ENCODE measurements at places on chromosomes 5 and 9.
A peak's percentile ranks its signal among the peaks of the same experiment; 100 is the strongest.

DNA sequence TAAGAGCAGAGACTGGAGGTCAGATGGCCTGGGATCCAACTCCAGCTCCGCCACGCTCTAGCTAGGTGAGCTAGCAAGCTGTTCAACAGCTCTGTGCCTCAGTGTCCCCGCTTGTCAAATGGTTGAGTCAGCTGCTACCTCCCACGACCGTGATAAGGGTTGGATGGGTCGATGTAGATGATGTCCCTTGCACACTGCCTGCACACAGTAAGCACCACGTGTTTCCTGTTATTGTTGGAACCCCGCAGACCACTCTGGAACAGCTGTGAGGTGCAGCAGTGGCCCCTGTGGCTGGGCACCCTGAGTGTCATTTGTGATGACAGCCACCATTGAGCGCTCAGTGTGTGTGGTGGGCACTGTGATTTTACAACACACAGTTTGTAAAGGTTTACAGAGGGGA is 54.0 kb upstream of the CTSL start:
- DNase-seq = no peak

- peak; percentile 2 for DNase-seq
Observed at GRCh38 chr9:112299514-112299913, 33.9 kb downstream of the PTBP3 start.

DNA sequence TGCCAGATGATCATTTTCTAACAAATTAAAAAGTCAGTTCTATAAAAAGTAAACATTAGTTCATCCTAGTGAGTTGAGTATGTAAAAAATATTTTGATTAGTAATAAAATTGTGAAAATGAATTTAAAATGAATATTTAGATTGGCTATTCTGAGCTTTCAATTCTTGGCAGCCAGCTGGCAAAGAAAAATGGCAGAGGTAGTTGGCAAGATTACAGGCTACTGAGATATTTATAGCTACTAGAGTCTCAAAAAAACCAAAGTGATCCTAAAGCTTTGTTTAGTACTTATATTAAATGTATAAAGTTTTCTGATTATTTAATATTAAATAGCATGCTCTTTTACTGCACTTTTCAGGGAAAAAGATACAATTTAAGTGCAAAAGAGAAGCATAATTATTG is 25.0 kb downstream of the SGTB start:
- DNase-seq = no peak

GRCh38 chr9:19471737-19472648 is 63.2 kb downstream of the ACER2 start:
- no peak for DNase-seq

- no peak for DNase-seq
Observed at GRCh38 chr5:30561771-30562170, 631.7 kb upstream of the CDH6 start.

DNA sequence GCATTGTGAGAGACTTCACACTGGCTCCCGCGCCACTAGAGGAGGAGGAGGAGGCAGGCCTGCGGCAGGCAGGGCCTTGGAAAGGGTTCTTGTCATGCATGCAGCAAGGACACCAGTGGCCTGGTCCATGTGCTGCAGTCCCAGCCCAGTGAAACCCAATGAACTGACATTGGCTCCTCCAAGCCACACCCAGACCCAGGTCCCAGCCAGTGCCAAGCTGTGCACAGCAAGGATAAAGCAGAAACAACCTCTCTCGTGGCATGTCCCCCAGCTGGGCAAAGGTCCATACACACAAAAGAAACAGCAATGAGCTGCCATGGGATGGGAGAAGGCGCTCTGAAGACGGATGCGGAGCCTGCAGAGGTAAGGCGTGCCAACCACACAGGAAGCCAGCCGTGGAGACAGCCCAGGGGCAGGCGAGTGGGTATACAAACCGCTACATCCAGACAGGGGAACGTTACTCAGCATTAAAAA is 89.2 kb downstream of the SEMA4D start:
- no peak for DNase-seq

- DNase-seq = no peak
Observed at GRCh38 chr5:116576053-116576713, 1.6 kb upstream of the SEMA6A start.

- DNase-seq = no peak
Observed at GRCh38 chr9:93268551-93269314, 84.8 kb downstream of the WNK2 start.

- no peak for DNase-seq
Observed at GRCh38 chr5:65986050-65986451, 59.7 kb downstream of the ERBIN start.

GRCh38 chr9:95874303-95874988 is 1.0 kb upstream of the ERCC6L2 start:
- DNase-seq = no peak

GRCh38 chr9:123131258-123131657 is 97.8 kb downstream of the GPR21 start:
- peak; percentile 54 for DNase-seq

DNA sequence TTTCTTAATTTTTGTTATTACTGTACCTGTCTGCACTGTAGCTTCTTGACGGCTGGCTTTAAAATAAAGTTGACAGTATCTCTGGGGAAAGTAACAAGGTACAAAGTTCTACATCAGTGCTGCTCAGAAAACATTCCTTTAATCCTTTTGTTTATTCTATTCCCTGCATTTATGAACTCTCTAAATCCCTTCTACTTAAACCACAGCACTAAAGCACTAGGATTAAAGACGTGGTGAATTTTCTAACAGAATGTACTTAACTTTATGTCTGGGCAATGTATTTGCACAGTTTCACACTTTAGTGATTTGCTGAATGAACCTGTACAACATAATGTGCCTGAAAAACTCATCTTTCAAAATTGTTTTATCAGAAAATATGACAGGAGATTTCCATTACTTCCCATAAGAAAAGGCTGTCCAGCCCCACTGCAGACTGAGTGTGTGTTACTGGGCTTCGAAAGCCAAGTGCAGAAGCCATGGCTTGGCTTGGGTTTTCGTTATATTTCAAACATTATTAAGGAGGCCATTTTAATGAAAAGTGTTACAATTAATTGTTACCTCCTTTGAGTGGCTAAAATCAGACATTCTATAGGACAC is 43.8 kb downstream of the LHFPL2 start:
- DNase-seq = no peak

DNA sequence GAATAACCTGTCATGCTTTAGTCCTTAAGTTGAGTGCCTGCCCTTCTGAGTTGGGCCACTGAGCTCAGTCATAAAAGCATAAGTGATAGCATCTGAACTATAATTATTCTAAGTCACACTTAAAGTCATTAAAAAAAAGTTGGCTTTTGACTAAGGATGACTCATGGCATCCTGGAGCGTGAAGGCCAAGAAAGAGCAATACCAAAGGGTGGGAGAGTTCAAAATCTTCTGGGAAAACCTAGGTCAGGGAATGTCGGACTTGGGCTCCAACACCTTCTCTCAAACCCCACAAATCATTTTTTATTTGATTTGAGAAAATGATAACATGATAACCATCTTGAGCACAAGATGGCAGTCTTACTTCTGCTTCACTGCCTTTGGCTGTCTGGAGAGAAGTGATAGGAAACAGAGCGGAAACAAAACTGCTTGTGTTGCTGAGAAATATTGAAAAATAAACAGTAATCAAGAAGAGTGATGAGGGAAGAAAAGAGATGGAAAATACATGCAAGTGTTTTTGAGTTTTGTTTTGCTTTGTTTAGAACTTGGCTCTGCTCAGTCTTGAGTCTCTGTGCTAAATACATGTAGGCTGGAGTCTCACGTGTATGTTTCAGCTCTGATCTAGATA is 16.9 kb upstream of the NTRK2 start:
- no peak for DNase-seq

GRCh38 chr9:16063241-16063591 is 510.4 kb downstream of the CCDC171 start:
- no peak for DNase-seq

- DNase-seq = no peak
Observed at GRCh38 chr9:14887149-14887548, 23.1 kb downstream of the FREM1 start.

DNA sequence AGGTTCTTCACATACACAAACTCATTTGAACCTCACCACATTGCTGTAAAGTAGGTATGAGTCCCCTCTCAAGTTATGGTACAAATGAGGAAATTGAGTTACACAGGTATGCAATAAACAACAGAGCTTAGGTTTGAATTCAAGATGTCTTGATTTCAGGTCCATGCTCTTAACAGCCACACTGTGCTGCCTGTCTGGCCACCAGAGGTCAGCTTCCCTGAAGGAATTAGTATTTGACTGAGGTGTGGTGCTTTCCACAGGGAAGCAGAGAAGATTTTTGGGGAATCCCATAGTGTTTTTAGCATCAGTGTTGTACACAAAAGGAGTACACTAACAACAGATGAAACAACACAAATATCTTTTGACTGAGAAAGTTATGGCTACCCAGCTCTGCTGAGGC is 94.4 kb upstream of the ITGA1 start:
- DNase-seq = no peak

GRCh38 chr5:134577796-134578577 is 52.5 kb downstream of the JADE2 start:
- no peak for DNase-seq

GRCh38 chr5:159894149-159894720 is 22.0 kb upstream of the ADRA1B start:
- DNase-seq = no peak

GRCh38 chr5:110251366-110251765 is 475.1 kb downstream of the TMEM232 start:
- no peak for DNase-seq

DNA sequence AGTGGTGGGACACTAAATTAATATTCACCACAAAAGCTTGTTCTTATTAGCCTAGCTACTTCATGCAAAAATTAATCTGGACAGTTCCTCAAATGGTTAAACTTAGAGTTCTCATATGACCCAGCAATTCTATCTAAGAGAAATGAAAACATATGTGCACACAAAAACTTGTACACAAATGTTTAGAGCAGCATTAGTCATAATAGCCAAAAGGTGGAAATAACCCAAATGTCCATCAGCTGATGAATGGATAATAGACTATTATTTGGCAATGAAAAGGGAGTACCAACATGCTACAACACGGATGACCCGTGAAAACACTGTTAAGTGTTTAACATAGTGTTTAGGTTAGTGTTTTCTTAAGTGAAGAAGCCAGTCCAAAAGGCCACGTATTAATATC is 32.8 kb upstream of the TNIP1 start:
- DNase-seq = no peak

GRCh38 chr5:170504616-170505266 is 921 bp downstream of the KCNIP1 start:
- DNase-seq = no peak

DNA sequence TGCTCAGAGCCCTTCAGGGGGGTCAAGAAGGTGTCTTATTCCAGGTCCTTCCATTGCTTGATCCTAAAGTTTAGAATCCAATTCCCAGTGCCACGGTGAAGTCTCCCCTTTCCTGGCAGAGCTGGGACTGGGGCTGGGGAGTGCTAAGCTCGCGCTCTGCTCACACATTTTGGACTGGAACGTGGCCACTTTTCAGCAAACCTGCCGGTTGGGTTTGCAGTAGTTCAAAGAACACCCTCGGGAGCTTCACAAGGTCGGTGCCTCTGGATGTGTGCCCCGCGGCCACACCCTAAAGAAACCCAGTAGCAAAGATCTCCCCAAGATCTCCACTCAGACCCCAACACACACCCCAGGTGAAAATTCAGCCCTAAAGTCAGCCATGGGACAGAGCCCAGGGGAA is at the start of gene C9orf152:
Gene C9orf152 (minus strand): TSS at position 129 of the 400 bp plus-strand sequence. CDS start 580 bp downstream, outside the sequence.
- DNase-seq = no peak

- no peak for DNase-seq
Observed at GRCh38 chr5:1570975-1571374, 47.2 kb upstream of the LPCAT1 start.

DNA sequence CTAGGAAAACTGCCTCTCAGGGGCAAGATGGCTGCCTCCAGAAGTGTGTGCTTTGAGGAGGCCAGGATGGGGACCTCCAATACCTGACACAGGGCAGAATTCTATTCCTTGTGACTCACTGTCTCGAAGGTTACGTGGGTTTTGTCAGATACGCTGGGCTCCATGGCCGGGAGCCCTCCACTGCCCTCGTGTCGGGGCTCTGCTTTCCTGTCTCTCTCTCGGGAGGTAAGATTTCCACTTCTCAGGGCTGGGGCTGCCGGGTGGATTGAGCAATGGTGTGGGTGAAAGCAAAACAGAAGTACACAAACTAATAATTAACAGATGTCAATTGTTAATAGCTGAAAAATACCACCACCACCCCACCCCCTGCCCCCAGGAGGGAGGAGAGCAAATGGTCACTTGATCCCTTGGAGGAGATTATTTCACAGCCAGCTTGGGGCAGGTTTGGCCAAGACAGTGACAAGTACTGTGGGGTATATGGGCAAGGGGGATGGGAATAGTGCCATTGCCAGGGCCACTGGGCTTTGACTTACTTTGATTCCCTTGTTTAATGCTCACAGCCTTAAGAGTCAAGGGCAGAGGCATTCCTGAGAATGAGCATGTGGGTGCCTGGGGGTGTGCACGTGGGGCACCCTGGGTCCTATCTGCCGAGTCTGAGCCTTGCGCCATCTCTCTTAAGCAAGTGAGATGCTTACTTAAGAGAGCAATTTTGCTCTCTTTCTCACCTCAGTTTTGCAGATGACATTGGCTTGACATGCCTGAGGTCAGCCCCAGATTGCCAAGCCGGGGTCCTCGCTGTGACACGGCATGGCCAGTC is 28.8 kb upstream of the DAB2IP start:
- DNase-seq = no peak

DNA sequence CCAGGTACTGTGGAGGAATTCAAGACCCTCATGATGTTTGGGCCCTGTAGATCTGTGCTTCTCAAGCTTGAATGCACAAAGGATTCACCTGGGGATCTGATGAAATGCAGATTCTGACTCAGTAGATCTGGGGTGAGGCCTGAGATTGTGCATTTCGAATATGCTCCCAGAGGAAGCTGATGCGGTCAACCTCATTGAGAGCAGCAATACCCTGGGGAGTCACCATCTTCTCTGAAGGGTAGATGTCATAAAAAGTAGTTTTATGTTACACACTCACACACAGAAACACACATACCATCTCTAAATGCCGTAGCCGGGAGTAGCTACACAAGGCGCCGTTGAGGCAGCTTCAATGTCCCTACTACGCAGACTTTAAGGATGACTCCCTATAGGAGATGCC is 55.8 kb upstream of the CPEB4 start:
- no peak for DNase-seq

- no peak for DNase-seq
Observed at GRCh38 chr9:96721303-96721702, 56.6 kb downstream of the ZNF510 start.

- peak; percentile 81 for DNase-seq
Observed at GRCh38 chr5:9924614-9925013, 294.5 kb upstream of the TAS2R1 start.

DNA sequence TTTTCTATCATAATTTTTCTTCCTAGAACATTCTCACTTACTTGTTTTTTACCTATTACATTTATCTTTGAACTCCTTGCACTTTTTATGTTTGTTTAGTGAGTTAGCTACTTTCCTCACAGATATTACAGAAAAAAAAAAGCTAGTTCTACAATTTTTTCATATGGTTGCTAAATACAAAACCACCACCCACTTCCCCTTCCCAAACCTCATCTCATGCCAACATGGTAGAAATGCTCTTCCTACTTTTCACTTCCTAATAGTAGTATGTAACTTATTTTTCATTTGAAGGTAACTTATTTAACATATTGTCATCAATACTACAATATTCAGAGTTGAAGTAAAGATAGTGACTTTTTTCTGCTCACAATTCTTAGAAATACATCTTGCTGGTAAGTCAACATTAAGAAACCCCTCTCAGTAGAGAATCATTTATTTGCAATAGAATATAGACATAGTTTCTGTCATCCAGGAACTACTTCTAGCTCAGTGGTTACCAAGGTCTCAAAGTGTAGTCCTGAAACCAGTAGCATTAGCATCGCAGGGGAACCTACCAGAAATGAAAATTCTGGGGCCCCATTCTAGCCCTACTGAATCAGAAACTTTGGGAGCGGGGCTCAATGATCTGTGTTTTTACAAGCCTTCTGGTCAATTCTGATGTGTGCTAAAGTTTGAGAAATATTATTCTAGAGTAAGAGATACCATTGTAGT is 1124.6 kb downstream of the DTWD2 start:
- DNase-seq = no peak
